Stimulated activated CD8-positive, alpha-beta memory T cell treated with anti-CD3 and anti-CD28 coated beads, Interleukin-2, amount 100 ng/mL, for 1 hour (primary cell): ENCODE measurements at places on chromosomes 16 and 17.

DNA sequence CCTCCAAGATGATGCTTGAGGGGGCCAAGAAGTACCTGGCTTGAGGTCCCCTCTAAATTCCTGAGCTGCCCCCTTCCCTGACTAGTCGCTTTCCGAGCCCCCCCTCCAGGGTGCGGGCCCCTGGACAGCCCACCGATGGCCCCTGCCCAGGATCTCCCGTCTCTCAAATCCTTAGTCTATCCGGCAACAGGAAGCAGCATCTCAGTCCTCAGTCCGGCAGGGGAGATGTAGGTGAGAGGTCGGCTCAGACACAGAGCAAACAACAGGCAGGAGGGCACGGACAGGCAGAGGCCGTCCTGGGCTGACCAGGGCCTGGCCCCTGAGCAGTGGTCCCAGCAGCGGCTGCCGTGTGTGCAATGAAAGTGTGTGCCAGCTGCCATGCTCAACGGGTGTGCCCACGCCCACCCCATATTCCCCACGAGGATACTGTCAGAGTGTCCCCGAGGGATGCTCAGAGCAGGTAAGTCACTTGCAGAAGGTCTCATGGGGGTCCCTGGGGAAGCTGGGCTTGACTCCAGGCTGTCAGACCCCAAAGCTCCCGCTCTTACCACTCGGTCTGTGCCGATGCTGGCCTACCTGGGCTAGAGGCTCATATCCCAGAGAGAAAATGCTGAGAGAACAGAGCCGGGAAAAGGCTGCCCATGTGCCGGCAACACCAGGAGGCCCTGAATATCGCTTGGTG is 7.2 kb downstream of the SLC43A2 start:
- DNase-seq = no peak

- no peak for DNase-seq
Measured at GRCh38 chr16:24440306-24440705, 99.1 kb upstream of the RBBP6 start.

DNA sequence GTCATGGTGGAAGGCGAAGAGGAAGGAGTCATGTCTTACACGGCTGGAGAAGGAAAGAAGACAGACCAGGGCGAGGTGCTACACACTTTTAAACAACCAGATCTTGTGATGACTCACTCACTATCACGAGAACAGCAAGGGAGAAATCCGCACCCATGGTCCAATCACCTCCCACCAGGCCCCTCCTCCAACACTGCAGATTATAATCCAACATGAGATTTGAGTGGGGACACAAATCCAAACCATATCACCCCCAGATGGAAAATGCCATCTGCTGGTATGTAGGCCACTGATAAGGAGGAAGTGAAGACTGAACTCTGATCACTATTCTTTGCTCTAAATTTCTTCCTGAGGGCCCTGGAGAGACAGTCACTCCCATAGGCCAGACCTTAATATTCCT is 7.5 kb upstream of the ITGAX start:
- no peak for DNase-seq

- DNase-seq = no peak
Measured at GRCh38 chr17:81533339-81534141, 5.4 kb downstream of the FSCN2 start.

DNA sequence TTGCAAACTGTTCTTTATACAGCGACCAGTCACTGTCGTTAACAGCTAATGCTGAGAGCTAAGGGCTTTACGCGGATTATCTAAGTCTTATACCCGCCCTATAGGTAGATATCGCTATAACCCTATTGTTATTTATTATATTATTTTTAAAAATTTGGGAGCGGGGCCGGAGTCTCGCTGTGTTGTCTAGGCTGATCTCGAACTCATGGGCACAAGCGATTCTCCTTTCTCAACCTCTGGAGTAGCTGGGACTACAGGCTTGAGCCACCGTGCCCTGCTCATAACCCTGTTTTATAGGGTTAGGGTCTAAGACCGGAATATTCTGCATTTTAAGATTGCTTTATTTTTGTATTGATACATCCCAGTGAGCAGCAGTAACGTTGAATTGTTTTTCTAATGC is 24.7 kb downstream of the DEF8 start:
- DNase-seq = no peak

DNA sequence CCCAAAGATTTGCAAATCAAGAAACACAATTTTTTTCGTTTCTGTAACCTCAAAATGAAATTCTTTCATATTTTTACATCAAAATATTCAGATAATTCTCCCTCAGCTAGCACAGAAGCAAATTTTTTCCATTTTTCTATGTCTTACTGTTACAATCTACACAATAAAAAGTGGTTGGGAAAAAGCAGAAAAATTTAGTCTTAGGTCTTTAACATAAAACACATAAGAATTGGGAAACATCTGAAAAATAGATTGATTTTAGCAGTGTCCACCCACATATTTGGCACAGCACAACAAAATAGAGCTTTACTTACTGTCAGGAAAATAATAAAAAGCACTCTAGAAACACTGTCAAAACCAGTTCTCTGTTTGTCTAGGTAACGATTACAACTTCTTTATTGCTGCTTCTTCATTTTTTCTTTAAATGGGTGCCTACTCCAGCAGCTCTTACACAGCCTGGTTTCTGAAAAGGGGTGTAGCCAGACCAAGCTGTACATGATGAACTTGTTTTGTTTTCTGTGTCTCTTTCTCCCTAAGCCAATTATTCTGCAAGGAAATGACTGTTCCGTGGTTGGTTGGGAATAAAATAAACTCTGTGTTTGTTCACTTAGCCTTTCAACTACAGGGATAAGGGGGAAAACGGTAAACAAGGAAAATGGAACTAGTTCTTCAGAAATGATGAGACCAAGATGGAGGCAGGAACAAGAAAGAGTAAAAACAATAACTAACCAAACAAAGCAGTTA is at the start of gene ABCA6:
Gene ABCA6 (minus strand): TSS at position 465 of the 744 bp plus-strand sequence. CDS start 1,192 bp downstream, outside the sequence.
- DNase-seq = no peak

DNA sequence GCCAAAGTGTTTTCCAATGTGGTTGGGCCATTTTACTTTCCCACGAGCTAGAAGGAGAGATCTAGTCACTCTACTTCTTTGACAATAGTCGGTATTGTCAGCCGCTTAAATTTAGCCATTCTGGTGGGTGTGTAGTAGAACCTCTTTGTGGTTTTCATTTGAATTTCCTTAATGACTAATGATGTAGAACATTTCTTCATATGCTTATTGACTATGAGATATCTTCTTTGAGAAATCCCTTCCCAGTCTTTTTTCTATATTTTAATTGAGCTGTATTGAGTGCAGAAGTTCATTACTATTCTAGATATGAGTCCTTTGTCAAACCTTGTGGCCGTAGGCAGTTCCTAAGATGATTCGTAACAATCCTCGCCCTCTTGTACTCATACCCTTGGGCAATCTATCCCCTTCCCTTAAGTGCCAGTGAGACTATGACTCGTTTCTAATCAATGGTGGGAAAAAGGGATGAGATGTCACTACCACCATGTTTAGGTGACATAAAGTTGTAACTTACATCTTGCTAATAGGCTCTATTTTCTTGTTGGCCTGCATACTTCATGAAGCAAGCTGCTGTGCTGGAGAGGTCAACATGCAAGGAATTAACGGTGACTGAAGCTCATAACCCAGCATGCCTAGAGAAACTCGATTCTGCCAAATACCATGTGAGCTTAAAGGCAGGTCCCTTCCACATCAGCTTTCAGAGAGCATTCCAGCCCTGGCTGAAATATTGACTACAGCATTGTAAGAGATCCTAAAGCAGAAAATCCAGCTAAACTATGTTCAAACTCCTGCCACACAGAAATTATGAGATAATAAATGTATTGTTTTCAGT is 817.9 kb upstream of the SOX9 start:
- DNase-seq = no peak

DNA sequence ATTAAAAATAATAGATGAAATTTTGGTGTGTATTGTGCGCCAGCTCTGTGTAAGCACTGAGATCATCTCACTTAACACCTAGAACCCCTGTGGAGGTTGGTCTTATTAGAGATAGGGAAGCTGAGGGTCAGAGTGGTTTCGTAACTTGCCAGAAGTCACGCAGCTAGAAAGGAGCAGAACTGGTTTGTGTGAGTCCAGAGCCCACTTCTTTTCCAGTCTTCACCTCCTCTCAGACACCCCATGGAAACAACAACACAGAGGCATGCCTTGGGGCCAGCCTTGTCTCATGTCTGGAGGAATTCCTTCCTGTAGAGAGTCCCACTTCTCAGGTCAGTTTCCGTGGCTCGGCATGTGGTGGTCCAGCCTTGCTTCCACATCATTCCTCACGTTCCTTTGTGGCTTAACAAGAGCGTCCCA is 16.5 kb downstream of the YPEL2 start:
- no peak for DNase-seq

GRCh38 chr17:8800656-8801055 is 1.5 kb upstream of the MFSD6L start:
- DNase-seq = no peak

GRCh38 chr16:4285167-4285566 is 12.3 kb upstream of the TFAP4 start:
- DNase-seq = no peak

- DNase-seq = no peak
Measured at GRCh38 chr17:80452173-80452915, 24.1 kb downstream of the NPTX1 start.

DNA sequence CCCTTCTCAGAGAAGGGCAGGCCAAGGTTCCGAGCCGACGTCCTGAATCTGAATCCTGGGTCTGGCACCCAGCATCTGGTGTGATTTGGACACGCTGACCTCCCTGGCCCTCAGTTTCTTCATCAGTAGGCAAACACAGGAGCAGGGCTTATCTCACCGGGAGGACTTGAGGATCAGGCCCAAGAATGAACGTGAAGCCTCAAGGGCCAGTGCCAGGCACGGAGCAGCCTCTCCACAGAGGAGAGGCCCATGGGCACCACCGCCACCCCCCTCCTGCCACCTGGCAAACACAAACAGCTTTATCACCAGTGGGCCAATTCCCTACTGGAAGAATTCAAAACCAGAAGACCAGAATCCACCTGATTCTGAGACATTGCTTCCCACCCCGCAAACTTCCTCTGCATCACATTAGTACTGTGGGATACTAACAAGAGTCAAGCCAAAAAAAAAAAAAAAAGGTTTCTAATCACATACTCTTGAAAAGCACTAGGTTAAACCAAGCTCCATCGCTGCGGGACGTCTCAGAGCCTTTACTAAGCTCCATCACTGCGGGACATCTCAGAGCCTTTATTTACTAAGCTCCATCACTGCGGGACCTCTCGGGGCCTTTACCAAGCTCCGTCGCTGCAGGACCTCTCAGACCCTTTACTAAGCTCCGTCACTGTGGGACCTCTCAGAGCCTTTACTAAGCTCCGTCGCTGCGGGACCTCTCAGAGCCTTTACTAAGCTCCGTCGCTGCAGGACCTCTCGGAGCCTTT is 68.0 kb upstream of the DOC2B start:
- DNase-seq = no peak

GRCh38 chr17:5283571-5284315 is 1.7 kb downstream of the RABEP1 start:
- DNase-seq = no peak

- DNase-seq = no peak
Measured at GRCh38 chr17:6066183-6066948, 3.8 kb upstream of the WSCD1 start.

GRCh38 chr16:11621539-11621919 is 34.8 kb upstream of the LITAF start:
- DNase-seq = no peak

DNA sequence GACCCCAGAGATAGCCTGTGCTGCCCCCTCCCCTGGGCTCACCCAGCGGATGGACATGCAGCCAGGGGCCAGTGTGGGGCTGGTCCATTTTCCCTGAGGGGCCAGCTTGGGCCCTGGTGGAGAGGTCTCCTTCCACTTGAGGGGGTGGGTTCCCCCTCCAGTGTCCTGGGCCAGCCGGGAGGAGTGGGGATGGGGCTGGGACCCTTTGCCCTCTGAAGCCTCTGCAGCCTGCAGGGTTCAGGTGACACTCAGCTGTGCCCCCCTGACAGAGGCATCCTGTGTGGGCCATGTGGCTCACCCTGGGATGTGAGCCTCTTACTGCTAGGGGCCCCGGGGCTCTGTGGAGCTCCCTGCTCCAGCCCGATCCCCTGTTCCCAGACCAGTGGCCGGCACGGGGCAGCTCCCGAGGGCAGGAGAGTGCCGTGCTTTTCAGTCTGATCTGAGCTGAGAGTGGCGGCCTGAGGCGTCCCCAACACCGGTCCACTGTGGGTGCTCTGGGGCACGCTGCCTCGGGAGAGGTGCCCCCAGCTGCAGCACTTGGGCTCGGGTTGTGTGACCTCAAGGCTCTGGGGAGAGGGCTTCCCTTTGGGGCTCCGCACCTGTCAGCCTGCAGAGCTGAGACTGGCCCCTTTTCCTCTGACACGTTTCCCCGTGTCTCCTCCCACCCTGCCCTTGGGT is 439 bp upstream of the GNG13 start:
- no peak for DNase-seq

- no peak for DNase-seq
Measured at GRCh38 chr16:19291475-19291874, 5.9 kb downstream of the CLEC19A start.

DNA sequence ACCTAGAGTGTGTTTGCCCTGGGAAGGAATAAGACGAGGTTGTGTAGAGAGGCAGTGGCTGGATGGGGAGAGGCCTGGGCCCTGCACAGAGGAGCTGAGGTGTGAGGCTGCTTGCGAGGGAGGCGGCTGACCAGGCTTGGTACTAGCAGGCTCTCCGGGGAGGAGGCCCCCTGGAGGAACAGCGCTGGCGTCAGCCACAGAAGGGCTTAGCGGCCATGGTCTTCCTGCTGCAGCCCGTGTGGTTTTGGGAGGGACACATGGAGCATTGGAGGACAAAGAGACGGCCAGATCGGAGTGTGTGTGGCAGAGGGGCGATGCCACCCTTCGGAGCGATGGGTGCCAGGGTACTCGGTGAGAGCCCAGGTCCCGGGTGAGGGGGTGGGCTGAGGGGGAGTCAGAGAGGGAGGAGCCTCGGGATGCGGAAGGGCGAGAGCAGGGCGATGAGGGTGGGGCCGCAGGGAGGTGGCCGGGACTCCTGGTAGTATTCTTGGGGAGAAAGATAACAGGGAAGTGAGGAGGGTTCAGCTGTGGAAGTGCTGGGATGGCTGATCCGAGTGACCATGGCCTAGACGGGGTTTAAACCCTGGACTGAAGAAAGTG is 8.3 kb downstream of the BANP start:
- DNase-seq = no peak

DNA sequence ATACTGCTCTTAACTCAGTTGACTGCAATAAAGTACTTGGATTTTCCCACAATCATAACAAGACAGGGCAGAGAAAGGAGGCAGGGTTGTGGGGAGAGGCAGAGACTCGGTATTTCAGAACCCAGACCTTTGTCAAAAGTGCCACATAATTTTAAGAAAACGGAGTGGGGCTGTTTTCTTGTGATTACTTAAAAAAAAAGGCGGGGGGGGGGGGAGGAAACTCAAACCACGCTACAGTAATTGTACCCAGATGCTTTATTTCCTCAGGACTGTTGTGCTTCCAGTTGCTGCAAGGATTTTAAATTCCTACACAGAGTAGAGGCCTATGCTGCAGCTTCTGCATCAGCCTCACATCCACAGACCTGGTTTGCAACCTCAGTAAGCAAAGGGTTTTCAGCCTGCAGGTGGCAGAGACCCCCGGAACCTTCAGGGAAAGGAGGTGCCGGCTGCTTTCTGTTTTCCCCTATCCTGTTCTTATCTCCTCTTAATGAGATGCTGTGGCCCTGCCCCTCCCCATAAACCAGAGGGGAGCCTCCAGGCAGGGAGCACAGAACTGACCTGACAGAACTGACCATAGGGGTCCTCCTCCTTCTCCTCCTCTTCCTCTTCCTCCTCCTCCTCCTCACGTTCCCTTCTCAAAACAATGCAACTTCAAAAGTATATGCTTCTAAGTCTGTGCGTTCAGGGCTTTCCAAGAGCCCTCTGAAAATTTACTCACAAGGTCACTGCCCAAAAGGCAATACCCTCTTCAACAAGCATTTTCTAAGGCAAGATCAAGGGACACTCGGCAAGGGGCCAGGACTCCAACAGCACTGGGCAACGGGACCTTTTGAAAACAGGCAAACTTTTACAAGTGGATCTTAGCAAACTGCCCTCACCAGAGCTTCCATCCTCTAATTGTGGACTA is 7.5 kb downstream of the AXIN2 start:
- DNase-seq = no peak
